GM23338 (cell line): ENCODE measurements at places on chromosomes 2 and 18.

DNA sequence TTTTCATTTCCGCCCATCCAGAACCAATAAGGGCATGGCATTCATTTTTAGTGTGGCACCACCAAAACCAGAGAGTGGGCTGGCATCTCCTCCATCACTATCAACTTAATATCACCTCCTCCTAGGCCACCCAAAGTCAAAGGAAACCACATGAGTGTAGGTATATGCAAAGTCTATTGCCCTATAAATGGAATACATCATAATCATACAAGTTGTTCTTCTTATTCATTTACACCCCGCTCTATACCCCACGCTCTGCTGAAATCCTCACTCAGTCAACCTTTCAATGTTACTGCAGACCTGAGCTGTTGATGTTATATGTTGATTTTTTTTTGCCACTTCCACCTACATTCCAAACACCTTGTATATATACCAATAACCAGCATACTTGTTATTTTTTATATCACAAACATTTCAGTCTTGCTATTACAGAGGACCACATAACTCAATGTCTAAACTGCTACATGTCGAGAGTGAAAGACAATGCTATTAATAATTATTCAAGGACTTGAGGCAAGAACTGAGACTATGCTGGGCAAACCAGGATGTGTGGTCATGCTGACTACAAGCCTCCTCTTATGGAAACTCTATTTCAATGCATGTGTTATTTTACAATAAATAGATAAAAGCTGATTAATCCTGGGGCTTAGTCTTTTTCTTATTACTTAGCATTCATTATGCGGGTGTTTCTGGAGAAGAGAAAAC lies 466.5 kb upstream of the ID2 start:
- DNase-seq = no peak

GRCh38 chr2:124257120-124257519 lies 232.0 kb downstream of the CNTNAP5 start:
- no peak for DNase-seq

DNA sequence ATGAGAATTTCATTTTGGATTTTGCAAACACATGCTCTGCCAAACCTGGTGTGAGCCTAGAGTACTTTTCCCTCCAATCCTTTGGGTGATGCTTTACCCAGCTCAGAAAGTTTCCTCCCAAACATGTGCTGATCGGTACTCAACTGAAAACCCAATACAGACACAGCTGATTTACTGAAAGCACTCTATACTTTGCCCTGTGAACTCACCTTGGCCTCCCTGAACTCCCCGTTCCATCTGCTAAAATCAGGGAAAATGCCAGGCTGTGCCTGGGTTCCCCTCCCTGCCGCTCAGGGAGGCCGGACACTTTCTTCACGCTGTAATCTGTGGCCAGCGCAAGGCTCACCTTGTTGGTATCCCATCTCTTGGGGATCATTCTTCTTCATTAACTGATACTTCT lies 391.2 kb downstream of the CBLN2 start:
- DNase-seq = no peak

DNA sequence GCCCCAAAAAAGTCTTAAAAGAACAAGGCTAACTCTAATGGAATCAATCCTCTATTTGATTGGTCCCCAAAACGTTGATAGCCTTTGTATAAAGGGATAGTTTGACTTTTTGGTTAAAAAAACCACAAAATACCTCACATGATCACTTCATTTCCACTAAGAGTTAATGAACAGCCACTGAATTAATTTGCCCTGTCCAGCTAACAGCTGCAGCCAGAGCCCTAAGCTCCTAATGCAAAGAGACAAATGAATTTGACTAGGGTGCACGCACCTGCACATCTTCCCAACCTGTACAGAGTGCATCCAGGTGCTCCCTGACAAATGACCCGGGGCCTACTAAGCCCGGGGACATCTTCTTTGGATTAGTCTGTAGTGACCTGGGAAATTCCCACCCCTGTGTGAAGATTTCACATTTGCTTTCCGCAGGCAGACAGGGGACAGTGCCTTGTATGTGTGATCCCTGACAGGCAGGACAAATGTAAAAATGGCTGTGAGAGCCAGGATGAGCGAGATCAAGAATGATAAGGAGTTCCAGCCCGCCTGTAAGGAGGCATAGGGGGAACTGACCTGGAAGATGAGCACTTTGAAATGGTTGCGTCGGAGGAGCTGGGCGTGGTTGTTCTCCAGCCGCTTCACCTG lies 893 bp downstream of the CAVIN2 start:
- no peak for DNase-seq

DNA sequence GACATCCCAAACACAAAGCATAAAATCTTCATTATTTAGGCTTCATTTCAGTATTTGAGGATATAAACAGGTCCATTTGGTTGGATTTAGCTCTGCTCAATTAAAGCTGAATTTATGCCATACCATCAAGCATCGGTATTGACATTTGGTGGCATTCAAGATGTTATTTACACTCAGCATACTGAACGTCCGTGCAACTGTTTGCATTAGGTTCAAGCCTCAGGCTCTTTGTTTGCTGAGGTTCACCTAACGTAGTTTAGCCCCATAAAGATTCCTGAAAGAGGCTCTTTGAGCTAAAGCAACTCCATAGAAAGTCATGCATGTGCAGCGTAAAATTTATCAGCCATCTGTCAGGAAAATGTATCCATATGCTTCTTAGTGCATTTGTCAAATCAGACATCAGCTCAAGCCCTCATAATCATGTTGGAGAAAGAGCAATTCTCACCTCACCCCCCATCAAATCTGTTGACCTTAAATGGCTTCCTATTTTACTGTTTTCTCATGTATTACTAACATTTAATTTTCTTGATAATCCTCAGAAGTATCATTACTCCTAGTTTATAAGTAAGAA lies 366.9 kb downstream of the EPHA4 start:
- no peak for DNase-seq

GRCh38 chr2:84639751-84640150 lies 123.5 kb downstream of the DNAH6 start:
- no peak for DNase-seq

DNA sequence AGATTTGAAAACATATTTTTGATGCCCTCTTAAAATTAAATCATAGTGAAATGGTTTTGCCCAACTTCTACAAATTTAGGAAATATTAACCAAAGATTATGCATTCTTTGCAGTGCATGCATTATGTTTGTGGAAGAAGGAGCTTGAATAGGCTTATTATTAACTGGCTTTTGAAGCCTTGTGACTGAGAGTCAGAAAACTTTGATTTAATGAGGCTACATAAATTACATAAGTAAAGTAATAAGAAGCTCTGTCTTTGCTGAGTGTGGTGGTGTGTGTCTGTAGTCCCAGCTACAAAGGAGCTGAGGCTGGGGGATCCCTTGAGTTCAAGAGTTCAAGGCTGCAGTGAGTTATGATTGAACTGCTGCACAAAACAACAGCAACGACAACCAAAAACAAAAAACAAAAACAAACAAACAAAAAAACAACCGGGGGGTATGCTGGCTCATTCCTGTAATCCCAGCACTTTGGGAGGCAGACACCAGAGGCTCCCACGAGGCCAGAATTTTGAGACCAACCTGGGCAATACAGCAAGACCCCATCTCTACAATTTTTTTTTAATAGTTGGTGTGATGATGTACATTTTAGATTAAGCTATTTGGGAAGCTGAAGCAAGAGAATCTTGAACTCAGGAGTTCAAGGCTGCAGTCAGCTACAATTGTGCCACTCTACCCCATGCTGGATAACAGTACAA lies 57.0 kb upstream of the LRRTM4 start:
- DNase-seq = no peak

DNA sequence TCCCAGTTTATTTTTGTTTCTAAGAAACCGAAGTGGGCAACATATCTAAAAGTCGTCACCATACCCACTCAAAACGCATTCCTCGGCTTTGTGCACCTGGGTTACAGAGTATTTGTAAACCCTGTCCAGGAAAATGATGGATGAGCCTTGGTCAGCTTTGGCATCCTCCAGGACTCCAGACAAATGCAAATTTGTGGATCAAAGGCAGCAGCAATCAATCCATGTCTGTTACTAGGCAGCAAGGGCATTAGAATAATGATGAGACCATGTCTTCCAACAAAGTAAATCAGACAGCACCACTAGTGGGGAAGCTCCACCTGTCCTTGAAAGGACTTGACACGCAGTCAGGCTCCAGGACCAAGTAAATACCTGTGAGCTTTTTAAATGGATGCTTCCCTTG lies 672.6 kb upstream of the GYPC start:
- no peak for DNase-seq

DNA sequence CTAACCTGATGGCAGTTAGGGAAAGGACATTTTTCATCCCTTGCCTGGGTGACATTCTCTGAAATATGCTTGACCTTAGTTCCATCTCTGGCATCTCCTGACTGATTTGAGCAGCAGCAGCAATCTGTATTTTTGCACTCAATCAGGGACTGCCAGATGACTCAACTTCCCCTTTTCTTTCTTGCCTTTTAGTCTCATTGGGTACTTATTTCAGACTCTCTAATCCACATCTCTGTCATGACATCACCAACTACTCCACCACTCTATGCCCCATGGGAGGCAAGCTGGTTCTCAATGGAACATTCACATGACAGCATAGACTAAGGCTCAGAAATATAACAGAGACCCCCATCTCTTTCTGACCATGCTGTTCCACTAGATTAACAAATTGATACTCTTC lies 254.2 kb downstream of the RIT2 start:
- DNase-seq = no peak

GRCh38 chr2:215787025-215787424 lies 226.3 kb downstream of the MREG start:
- DNase-seq = no peak

GRCh38 chr2:32495139-32495538 lies 132.7 kb upstream of the TTC27 start:
- no peak for DNase-seq

DNA sequence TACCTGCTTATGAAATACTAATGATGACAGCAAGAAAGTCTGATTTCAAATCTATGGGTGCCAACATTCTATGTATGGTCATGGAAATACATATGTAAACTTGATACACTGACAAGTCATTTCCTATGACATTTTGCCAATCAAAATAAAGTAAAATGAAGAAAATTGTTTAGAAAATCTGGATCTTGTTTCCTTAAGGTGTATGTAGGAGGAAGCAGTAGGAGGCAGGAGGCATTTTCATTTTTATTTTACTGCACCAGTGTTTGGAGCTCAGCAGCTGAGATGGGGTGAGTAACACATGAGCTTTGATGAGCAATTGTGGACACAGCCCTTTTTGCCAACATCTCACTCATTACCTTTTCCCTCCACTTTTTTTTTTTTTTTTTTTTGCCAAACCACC lies 167.0 kb downstream of the AFF3 start:
- no peak for DNase-seq

GRCh38 chr2:162072181-162072702 lies 1.8 kb downstream of the DPP4 start:
- DNase-seq = no peak

DNA sequence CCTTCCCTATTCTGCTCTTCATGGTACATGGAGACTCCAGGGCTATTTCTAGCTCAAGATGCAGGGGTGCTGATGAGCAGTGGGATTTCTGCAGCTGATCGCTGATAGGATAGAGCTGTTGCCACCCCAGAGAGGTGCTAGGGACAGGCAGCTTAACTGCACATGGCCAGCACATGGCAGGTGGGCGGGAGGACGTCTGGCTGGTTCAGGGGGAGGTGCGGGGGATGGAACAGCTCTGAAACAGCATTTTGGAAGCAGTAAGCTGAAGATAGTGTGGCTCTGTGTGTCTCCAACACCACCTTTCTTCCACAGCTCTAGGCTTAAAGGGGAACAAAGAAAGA lies 151.9 kb upstream of the PELI1 start:
- peak; percentile 39 for DNase-seq

DNA sequence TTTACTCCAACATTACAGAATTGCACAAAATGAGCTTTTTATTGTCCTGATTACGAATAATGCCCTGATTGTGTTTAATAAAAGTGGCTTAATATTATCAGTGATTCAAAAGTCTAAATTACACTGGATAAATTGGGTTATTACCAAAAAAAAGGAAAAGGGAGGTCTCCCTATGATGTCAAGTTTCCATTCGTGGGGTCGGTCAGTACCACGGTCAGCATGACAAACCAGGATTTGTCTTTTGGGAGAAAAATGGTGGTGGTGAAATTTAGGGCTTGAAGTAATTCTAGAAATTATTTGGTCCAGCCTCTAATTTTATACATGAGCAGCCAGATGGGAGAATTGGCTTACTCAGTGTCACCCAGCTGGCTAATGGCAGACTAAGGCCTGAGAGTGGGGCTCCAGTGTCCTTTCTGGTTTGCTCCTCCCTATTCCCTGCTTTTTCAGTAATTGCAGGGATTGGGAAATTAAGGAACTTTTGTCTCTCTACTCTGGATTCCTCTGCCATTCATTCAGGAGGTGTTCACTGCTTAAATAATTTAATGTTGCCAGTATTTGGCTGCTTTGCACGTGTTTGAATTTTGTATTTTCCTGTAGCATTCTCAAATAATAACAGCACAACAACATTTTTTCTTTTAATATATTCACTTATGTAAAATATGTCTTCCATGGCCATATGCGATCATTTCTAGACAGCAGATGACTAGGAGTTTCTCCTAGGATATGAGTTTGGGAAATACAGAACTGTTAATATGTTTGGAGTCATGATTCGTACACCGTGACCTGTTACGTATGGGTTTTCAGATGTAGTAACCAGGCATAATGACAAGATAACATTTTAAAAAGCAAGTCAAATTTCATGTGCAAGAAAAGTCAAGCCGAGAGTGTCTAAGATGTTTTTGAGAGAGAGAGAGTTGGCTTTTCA lies 128.9 kb upstream of the NOSTRIN start:
- no peak for DNase-seq

GRCh38 chr2:241775223-241776177 lies 1.1 kb upstream of the GAL3ST2 start:
- DNase-seq = no peak

GRCh38 chr2:18345848-18346247 lies 214.6 kb downstream of the RDH14 start:
- no peak for DNase-seq

DNA sequence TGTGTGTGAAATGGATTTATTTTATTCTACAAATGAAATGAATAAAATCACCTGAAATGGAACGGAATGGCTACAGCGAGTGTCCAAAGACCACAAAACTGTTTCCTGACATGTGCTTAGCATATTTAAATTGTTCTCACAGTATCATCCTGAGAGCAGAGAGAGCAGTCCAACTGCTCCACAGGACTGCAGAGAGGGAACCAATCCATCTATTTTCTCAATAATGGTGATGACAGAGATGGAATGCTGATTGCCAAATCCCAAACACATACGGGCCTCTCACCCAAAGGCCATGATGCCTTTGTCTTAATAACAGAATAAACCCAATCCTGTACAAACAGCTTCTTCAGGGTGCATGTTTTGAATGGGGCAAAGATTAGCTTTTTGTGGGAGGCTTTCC lies 41.1 kb downstream of the STAT1 start:
- DNase-seq = no peak
